ENCODE measurements at places on chromosomes 5 and 9.
A peak's percentile ranks its signal among the peaks of the same experiment; 100 is the strongest.

DNA sequence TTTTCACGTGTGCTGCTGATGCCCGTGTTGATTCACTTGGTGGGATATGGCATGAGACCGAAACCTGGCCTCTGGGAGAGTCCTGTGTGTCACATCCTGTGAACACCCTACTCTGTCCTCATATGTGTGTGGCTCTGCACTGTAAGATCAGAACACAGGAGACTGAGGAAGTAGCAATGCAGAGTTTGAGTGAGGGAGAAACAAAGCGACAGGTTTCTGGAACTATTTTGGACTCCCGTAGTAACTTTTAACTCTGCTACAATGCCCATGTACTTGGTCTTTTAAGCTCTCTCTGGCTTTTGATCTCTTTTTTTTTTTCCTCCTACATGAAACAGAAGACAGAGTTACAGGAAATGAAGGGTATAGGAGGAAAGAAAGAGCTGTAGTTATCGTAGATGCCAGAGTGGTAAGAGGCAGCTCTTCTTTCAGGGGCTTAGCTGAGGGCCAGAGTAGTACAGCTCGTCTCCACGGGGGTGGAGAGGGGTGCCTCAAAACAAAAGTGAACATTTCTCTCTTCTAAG lies 26.6 kb downstream of the GRAMD2B start:
- DNase-seq: peak; percentile 37

DNA sequence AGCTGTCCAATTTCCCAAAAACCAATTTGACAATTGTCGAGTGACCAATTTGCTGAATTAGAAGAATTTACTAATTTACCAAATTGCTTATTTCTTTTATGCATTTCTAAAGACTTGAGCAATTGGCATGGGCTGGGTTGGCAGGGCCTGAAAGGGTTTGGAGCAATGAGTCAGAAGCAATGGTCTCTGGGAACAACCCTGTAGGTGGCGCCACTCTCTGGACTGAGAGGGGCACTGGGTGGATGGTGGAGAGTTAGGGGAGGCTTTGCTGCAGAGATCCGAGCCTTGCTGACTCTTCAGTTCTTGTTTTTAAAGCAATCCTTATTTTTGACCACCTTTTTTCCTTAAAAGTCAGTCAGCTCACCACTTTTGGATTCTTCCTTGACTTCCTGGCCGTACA lies 71.5 kb upstream of the RPS23 start:
- DNase-seq: no peak

GRCh38 chr5:123157791-123158581 lies 68.9 kb downstream of the PRDM6 start:
- peak; percentile 79 for DNase-seq

DNA sequence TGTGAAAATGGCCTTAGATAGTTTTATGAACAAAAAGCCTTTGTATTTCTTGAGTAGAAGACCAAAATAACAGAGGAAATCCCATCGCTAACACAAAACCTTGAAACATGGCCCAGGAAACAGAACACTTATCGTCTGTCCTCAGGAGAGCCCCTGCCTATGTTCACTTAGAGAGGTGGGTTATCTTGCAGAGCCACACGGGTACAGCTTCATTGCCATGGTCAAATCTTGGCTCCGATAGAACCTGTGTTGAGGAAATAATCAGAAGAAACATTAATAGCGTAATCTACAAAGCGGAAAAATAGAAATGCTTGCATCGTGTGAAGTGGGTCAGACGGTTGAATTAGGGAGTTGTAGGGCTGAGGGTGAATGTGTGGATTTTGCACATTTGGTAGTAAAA lies 216.1 kb downstream of the MAST4 start:
- no peak for DNase-seq

DNA sequence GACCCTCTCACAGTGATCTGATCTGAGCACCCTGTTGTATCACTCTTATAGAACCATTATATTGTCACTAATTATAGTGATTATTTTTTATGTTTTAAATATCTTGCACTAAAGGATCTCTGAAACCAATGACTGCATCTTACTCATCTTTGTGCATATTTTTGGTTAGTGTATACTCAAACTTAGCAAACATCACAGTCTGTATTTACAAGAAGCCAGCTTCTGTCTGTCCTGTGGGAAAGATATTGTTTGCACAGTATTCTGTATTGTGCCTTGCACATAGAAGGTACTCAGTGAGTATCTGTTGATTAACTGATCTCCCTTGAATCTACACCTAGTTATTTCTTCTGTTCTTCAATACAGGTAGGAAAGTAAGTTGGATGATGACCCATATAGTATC lies 131.5 kb downstream of the PAM start:
- no peak for DNase-seq

DNA sequence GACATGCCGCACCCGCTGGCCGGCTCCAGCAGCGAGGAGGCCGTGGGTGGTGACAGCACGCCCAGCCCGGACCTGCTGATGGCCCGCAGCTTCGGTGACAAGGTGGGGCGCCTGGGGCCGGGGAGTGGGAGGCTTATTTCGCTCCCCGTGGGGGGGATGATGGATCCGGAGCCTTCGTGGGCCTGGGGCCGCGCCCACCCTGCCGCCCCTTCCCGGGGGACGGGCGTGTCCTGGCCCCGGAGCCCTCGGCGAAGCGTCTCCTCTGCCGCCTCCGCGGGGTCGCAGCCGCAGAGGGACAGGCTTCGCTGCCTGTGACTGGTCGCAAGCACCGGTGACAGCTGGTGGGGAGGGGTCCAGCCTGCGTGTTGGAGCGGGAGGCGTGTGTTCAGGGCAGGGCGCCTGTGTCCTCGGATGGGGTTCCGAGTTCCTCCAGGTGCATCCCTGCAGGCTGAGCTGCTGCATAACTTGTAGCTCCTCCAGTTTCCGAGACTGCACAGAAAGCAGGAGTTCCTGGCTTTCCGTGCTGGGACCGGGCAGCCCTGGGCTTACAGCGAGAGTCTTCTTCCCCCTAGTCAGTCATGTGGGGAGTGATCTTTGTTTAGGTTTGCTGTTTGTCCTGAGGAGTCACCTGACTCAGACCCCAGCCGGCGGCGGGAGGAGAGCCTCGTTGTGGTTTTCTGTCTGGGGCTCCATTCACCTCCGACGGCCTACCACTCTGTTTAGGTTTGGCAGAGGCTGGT lies 666 bp downstream of the SNX30 start:
- peak; percentile 44 for DNase-seq

DNA sequence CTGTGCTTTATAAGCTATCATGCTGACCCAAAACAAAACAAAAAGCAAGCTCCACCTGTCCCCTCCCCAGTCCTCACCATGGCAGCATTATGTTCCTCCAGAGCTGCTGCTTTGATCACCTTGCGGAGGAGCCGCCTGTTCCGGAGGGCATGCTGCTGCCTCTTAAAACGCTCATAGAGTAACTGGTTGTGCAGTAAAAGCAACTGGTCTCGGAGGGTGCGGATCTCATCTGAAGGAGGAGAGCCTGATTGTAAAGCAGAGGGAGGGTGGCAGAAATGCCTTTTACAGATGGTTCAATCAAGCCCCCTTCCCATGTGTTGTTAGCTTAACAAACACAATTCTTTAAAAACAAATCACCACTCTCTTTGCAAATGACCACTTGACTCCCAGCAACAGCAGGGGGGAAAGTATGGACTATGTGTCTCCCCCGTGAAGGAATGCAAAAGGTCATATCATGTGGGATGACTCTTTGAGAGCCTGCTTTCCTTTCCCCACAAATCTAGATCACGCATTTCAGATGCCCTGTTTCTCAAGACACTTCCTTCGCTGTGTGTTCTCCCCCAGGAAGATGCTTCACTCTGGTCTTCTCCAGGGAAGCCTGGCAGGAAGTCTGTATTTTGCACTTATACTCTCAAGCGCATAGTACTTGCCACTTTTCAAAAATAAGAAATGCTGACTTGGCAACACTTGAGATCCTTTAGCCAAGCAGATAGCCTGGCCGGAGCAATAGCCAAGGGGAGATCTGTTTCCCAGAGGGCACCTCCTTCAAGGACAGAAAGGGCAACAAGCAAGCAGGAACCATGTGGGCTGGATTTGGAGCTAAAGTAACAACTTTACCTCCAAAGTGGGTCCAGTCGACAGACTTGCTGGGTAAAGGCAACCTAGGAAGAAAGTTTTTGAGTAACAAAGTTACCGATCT lies 25.1 kb downstream of the SPACA9 start:
- no peak for DNase-seq

DNA sequence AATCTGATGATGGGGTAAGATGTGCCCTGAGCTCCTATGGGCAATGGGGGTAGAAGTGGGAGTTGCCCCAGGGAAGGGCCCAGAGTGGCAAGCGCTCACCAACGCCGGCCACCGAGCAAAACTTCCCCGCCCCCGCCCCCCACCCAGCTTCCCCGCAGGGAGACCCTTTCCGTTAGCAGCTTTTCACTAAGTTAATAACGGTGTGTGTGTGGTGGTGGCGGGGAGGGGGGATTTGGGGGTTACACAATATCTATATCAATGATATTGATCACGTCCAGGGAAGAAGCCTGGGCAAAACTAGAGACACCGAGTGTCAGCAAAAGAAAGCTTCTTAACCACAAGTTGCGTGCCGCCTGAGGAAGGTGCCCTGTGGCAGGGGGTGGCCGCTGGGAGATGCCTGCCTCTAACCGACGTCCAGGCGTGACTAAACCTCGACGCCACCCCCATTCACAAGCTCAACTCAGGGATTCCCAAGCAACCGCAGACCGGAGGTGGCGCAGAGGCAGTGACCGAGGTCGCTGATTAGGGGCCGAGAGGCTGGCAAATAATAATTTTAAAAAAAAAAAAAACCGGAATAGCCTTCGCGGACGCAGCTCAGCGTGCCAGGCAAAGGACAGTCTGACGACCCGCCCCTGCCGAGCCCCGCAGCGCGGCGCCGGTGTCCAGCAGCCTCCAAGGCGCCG lies 222.6 kb downstream of the MEF2C start:
- DNase-seq: no peak

- DNase-seq: peak; percentile 50
These were observed 66.8 kb downstream of the ARL15 start for GRCh38 chr5:54243483-54244080.

DNA sequence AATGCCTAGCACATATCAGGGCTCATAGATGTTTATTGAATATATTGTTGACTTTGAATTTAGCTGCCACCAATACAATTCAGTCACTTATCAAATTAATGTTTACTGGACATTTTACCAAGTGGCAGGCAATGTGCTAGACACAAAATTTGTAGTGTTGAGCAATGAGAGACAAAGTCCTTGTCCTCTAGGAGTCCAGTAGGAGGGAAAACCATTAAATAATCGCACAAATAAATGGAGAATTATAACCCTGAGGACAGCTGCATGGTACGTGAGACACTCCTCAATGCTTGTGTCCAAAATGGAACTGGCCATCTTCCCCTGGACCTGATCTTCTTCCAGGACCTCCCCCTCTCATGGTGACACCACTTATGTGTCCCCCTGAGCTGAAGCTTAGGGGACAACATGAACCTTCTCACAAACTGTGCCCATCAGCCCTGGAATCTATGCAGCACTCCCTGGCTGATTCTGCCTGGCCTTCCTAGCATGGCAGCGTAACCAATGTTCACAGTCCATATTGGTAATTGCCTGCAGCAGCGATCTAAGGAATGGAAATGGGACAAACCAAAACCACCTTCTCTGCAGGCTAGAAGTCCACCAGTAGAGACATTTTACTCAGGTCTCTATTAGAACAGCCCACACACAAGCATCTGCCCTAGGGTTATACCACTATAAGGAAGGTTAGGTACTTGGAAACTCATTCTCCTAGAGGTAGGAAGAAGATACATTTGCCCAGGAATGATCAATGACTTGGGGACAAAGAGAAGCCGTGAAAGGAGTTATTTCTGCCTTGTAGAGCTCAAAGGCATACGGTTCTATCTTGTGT lies 75.5 kb downstream of the FGF1 start:
- no peak for DNase-seq

DNA sequence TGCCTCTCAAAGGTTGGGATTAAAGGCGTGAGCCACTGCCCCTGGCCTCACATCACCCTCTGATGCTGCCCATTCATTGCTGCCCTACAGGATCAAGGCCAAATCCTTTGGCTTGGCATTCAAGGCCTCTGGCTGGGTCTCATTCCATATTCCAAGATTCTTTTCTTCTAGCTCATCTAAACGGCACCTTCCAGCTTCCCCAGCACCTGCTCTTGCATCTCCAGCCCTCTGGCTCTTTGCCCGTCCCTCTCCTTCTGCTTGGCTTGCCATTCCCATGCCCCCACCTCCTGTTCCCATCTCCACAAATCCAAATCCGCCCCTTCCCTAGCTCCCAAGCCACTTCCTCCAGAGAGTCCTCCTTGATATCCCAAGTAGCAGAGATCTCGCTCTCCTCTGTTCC lies 33.1 kb downstream of the CORO2A start:
- DNase-seq: no peak
